ENCODE measurements at places on chromosomes 7 and 10.

- DNase-seq, result no peak
Observed at GRCh38 chr10:14415676-14416307, 85.1 kb upstream of the FRMD4A start.

DNA sequence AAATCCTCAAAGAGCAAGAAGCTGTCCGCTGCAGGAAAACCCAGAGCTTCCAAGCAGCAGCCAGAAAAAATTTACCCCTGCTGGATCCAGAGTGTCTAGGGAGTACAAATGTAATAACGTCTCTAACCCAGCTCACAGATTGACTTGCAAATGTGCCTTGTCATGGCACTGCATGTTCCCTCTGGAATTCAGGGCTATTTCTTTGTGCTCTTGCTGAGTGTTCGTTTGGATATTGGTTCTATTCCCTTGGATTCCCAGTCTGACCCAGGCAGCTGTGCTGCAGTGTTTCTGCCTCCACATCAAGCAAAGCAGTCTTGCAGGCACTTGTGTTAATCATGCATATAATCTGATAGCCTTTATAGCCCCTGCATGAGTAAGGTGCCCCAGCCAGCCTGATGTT is 209.9 kb upstream of the GHITM start:
- no peak for DNase-seq

- DNase-seq, result no peak
Observed at GRCh38 chr10:121702351-121703320, 104.4 kb upstream of the FGFR2 start.

DNA sequence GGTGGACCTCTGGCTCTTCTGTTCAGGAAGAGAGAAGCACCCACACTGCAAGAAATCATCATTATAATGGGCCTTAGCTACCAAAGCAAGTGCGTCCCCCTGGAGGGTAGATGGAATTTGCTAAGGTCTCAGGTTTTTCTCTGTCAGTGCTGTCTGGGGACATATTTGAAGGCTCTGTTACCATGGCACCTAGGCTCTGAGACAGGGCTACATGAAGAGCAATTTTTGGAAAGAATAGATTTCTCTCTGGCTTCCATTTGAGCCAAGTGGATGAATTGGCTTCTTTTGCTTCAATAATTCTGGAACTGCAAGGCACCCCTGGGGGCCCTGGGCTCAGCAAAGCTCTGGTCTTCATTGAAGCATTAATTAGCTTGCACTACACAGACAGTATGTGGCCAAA is 349.1 kb upstream of the GALNT17 start:
- DNase-seq, result no peak

DNA sequence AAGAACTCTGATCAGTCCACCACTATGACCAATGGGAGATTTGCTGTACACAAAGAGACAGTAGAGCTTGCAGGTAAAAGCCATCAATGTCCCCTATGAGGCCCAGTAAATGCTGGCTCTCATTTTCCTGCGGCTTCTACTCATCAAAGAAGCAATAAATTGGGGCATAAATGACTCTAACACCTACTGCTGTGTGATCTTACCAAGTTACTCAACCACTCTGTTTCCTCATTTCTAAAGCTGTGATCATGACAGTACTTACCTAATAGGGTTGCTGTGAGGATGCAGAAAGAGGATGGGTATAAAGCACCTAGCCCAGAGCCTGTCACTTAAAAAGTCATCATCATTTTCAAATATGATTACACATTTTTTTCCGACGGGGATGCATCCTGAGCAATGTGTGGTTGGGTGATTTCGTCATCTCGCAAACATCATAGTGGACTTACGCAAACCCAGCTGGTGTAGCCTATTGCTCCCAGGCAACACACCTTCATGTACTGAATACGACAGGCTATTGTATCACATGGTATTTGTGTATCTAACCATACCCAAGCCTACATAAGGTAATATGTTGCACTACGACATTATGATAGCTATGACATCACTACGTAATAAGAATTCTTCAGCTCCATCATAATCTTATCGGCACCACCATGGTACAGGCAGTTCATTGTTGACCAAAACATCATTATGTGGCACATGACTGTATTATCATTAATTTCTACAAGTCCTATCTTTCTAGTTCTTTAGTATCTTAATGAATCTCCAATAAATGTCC is 7.1 kb upstream of the MGMT start:
- DNase-seq, result no peak

DNA sequence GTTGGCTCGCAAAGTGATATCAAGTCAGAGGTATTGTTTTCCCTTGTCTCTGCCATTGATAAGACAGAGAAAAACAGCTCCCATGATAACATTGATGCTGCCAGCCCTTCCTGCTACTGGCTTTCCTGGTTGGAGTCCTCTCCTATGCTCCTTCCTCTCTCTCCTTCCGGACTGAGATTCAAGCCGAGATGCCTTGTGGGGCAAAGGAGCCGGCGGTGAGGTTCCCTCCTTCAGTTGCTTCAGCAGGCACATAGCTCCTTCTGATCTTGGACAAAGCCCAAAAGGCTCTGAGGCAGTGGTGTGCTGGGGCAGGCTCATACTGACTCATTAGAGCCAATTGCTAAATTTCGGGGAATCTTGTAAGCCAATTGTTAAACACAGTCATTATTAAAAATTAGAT is 8.8 kb upstream of the ZCCHC24 start:
- no peak for DNase-seq

- no peak for DNase-seq
Observed at GRCh38 chr7:156907656-156908055, 14.7 kb upstream of the LMBR1 start.

- no peak for DNase-seq
Observed at GRCh38 chr7:147078312-147078711, 961.7 kb downstream of the CNTNAP2 start.

DNA sequence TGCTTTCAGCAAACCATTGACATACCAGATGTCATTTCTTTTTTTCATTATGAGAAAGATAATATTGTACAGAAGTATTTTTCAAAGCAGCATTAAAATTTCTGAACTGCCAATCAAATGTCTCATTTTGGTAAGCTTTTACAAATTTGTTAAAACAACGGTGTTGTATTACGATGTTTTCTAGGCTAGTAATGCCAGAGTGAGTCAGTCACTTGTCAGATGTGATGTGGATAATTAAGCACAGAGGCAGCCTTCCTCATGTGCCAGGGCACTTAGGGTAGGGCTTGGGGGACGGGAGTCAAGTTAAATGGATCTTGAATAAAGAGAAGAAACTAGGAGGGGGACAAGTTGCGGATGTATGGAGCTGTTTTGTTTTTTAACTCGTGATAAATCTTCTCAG is 10.1 kb downstream of the PSTK start:
- no peak for DNase-seq

GRCh38 chr10:100996678-100997359 is 2.8 kb upstream of the LZTS2 start:
- peak; percentile 52 for DNase-seq

DNA sequence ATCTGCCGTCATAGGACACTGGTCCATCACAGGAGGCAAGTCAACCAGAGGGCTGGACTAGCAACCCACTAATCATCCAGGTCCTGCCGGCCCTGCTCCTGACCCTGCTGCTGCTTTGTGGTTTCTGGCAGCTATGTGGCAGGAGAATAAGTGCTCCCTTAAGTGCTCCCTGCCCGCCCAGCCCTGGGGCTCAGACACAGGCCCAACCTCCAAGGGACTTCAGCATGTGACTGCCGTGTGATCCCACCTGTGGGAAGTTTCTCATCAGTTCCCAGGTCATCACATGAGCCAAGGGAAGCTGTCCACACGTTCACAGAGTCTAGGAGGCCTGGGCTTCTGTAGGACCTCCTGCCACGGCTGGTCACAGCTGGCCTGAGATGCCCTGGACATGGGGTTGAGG is 34.2 kb upstream of the ZNF488 start:
- no peak for DNase-seq

DNA sequence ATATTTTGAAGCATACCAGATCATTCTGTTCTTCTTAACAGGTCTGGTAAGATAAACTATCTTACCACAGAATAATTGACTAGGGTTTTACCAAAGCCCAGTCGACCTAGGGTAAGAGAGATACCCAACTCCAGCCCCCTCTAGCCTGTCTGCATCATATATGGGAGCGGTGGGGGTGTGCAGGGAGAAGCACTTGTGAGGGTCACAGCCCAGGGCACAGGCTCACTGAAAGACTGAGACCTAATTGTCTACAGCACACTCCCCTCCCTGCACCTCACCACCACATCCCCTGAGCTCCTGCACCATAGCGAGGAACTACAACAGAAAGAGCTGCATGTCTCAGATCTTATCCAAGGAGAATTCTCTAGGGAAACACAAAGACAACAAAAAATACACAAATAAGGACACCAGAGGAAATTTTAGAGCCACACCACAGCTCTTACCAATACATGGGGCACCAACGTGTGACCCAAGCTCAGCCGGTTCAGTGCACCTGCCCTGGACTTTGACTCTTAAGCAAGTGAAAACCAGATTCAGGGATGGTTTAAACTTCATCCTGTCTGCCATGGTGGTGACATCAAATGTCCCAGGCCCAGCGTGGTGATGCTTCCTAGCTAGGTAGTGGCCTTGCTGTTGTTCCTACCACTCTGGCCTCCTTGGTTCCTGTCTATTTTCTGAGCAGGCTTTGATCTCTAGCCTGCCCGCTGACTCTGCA is 150.8 kb downstream of the HERPUD2 start:
- no peak for DNase-seq

GRCh38 chr10:20623546-20623945 is 273.6 kb downstream of the NEBL start:
- no peak for DNase-seq

DNA sequence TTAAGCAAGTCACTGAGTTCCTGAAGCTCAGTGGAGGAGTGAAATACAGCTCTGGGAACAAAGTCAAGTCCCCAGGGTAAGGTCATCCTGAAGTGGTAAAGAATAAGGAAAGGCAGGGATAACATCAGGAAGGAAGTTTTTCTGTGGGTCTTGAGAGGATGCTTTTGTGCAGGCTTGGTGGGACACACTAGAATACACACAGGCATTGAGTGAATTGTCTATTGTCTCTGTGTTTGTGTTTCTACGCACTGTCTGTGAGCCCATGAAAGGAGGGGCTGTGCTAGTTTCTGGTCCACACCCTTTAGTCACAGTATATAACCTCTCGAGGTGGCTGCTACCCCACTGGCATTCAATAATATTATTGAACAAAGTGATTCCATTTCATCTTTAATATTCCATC is 95.8 kb upstream of the ABCB5 start:
- DNase-seq, result no peak

- no peak for DNase-seq
Observed at GRCh38 chr10:20406281-20407104, 490.6 kb downstream of the NEBL start.

DNA sequence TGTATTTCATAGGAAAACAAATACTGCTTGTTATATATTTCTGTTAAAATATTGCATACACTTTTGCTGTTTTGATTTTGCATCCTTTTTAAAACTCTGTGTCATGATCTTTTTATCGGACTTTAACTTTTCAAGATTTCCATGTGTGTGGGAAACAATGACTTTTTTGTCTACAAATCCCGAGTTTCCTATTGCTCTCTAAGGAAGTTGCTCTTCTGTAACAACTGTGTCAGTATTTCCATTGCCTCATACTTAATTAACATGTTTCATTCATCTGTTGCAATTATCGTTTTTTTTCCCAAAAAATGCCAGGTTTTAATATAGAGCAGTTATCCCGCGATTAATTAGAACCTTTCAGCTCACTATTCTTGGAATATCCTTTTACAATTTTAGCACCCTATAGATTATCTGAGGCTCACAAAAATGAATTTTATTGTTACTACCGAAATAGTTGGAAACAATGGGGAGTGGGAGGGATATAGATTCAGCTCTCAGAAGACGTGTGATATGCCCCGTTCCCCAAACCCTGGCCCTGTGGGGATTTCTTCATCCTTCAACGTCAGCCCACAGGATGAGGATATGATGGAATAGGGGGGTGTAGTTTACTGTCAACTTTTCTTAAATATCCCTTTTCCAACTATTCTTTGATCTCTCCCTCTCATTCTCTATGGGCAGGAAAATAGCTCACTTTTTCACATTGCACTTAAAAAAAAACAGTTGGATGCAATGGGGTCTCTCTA is 297.6 kb upstream of the IGFBP3 start:
- no peak for DNase-seq

DNA sequence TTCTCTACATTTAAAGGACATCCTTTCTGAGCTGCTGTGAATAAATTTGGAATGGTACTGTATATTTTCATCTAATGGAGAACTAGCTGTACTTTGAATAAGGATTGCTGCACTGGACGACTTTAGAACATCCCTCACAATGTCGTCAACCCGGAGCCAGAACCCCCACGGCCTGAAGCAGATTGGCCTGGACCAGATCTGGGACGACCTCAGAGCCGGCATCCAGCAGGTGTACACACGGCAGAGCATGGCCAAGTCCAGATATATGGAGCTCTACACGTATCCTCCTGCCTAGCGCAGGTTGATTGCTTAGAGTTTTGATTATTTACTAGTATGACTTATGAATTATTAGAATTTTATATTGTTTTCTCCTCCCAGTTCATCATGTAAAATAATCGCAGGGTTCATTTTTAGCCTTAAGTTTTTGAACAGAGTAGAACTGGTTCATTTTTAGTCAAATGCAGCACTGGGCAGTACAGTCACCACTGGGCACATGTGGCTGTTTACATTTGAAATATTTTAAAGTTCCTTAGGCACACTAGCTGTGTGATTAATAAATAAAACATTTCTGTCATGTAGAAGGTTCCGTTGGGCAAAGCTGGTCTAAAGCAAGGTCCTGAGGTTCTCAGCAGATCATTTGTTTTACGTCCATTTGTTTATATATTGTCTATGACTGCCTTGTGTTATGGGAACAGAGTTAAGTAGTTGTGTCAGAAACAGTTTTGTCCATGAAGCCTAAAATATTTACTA is 31.5 kb downstream of the CUL1 start:
- no peak for DNase-seq

DNA sequence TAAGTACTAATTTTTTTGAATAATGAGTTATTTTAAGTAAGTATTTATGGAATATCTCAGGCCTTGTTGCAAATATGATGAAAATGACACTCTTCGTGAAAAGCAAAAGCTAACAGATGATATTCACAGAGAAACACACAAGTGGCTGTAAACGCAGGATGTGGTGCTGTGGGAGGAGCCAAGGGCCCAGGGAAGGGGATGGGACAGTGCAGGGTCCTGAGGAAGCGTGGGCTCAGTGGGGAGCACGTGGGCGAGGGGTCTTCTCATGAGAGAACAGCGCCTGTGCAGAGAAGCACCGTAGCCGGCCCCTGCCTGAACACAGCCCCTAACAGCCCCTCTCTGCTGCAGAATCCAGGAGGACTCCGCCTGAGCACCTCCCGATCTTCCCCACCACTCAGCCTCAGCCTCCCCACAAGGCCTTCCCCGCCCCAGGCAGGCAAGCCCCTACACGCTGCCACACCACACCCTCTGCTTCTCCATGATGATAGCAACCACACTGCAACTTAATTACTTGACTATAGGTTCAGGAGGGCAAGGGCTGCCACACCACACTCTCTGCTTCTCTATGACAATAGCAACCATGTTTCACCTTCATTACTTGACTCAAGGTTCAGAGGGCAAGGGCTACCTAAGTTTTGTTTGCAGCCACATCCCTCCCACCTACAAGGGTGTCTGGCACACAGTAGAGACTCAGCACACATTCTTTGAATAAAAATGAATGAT is 152.6 kb upstream of the RNF32 start:
- DNase-seq, result no peak

GRCh38 chr10:79463578-79464496 is 18.4 kb upstream of the ZCCHC24 start:
- DNase-seq, result no peak
